ENCODE measurements at places on chromosomes 4 and X.

DNA sequence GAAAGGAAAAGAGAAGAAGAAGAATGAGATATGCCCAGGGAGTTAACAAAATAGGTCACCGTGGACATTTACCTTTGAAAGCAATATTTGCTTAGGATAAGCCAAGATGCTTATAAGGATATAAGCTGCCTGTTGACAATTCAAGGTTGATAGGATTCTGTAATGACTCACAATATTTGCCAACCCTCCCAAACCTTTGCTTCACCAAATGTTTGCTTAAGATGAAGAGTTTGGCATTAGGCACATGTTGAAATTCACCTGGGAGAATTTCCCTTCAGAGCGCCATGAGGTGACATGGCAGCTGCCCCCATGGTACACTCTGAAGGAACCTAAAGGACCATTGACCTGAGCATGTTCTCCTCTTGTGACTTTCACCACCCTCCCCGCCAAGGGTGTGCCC, 4.6 kb downstream of the PALLD start:
- DNase-seq, result no peak

- DNase-seq, result no peak
Observed at GRCh38 chr4:8281519-8282133, 12.1 kb downstream of the HTRA3 start.

- no peak for DNase-seq
Observed at GRCh38 chr4:25000639-25001038, 30.1 kb downstream of the LGI2 start.

- no peak for DNase-seq
Observed at GRCh38 chr4:181508601-181509000, 734.6 kb upstream of the TENM3 start.

DNA sequence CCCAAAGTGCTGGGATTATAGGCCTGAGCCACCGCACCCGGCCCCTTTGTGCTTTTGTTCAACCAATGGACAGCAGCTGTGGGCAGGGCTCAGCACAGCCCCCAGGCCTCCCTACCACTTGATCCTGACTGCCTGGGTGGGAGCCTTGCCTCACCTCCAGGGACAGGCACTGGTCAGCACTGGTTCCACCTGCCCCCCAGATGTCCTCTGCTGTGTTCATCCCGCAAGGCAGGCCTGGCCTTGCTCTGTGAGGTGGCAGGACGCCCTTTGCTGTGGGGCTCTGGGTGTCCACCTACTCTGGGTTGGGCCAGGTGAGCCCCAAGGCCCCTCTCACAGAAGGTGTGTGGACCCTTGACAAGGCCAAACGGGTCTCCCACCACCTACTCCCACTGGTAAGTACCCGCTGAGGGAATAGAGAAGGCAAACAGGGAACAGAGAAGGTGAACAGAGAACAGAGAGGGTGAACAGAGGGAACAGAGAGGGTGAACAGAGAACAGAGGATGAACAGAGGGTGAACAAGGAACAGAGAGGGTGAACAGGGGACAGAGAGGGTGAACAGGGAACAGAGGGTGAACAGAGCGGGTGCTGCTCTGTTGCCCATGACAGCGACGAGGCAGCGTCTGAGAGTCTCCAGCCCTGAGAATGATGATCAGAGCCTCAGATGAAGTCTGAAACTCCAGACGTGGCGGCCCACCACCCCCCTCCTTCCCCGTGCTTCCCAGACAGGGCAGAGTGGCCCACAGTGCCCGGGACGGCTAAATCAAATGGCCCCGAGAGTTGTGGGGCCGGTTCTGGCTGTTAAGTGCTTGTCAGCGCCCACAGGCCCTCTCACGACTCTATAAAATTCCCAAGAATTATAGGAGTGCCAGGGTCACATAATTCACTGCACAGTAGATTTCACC, 55.0 kb upstream of the NKX1-1 start:
- no peak for DNase-seq

- no peak for DNase-seq
Observed at GRCh38 chrX:38061335-38061734, 55.0 kb downstream of the SYTL5 start.

DNA sequence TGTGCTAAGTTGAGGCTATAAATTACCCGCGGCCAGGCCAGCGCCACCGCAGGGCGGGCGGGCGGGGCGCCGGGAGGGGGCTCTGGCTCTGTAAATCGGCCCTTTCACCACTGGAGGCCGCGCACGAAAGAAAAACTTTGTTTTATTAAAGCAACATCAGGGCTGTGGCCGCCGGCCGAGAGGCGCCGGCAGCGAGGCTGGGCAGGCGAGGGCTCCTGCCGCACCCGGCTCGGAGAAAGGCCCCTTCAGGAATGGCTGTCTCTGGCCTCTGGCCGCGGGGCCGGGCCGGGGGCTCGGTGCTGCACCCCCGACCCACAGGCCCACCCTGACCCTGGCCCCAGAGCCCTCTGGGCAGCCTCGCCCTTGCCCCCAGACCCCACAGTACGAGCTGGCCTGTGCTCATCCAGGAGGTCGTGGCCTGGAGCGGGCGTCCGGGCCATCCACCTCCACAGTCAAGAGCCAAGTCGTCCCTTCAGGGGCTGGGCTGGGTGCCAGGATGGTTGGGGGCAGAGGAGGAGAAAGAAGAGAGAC, 29.5 kb upstream of the FGFR3 start:
- DNase-seq, result no peak

DNA sequence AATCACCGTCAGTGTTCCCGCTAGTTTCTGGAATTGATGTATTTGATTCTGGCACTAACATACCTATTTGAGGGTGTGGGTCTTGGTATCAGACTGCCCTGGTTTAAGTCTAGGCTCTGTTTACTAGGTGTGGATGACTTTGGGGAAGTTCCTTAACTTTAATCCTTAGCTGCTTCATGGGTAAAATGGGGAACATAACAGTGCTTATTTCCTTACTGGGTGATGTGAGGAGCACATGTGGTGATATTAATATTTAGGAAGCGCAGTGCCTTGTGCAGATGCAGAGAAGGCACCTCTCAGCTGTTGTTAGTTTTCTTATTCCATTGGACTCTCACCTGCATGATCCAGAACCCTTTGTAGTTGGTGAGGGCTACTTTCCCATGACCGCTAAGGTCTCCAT, 17.1 kb downstream of the RNF4 start:
- DNase-seq, result no peak

DNA sequence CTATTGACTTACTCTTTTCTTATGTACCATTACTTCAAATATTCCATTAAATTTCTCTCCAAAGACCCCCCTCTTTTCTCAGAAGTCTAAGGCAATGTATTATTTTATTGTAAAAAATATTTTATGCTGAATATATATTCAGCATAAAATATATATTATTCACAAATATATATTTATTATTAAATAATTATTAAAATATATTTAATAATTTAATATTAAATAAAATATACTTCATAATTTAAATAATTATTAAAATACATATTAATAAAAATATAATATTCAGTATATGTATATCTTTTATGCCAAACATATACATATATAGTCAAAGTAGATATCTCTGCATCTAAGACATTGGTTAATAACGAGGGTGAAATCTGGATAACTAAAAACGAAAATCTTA, 418.4 kb downstream of the GASK1B start:
- no peak for DNase-seq
